Sciatic nerve (tissue), 2 donors: ENCODE measurements at places on chromosomes 2 and 18. TPM values are rescaled to one million over a fixed set of nuclear protein-coding genes. Genes with fewer than 3 reads are reported as not detected.

- no peak for DNase-seq
Observed at GRCh38 chr18:47593744-47594472, 336.6 kb downstream of the SMAD2 start.

- DNase-seq: no peak
Observed at GRCh38 chr2:180190851-180191250, 183.8 kb upstream of the CWC22 start.

GRCh38 chr2:68030529-68030928, 32.3 kb downstream of the C1D start:
- no peak for DNase-seq

DNA sequence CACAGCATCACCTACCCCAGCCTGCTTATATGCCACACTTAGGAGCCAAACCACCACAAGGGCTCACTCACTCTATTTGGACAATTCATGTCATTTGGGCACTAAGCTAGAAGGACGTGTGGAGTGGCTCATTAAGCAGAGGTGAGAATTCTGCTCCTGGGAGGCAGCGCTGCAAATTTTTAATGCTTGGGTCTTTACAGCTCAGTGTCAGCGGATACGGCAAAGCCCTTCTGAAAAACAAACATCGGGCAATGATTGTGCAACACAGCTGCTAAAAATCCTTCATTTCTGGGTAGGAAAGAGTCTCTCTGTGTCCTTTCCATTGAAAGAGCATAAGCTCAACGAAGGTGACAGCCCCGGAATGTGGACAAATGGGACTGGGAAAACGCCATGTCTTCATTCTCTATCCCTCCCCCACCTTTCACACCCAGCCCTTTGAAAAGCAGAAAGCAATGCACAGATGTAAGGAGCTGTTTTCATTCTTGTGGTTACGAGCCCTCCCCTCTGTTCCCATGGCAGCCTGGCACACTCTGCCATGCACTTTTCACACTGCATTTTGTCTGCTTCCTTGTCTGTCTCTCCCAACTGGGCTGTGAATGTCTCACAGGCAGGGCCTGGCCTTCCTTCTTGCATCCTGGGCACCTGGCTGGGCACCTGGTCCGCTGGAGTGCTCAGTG, 16.0 kb downstream of the TMEM177 start:
- no peak for DNase-seq

NT5DC4 gene
- total RNA-seq: not detected

GRCh38 chr18:55354795-55355194, 233.2 kb downstream of the TCF4 start:
- DNase-seq: no peak

GRCh38 chr2:167550448-167550847, 662.2 kb downstream of the XIRP2 start:
- DNase-seq: no peak

- DNase-seq: no peak
Observed at GRCh38 chr18:11998193-11998592, 16.9 kb downstream of the IMPA2 start.

GRCh38 chr18:31097666-31098065, 4.6 kb downstream of the DSC2 start:
- no peak for DNase-seq

SLC30A3 gene
- not detected for total RNA-seq

GRCh38 chr18:39681061-39681460, 2115.5 kb upstream of the CELF4 start:
- DNase-seq: no peak

DNA sequence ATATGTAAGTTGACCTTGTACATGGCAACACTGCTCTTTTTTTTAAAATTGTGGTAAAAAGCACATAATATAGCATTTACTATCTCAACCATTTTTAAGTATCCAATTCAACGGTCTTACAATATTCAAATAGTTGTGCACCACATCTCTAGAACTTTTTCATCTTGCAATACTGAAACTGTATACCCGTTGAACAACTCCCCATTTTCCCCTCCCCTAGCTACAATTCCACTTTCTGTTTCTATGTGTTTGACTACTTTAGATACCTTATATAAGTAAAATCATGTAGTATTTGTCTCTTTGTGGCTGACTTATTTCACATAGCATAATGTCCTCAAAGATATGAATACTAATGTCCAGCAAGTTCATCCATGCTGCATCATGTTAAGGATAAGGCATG, 452.1 kb downstream of the TXNL1 start:
- no peak for DNase-seq

INPP5D gene
- 56.3 TPM for total RNA-seq

DNA sequence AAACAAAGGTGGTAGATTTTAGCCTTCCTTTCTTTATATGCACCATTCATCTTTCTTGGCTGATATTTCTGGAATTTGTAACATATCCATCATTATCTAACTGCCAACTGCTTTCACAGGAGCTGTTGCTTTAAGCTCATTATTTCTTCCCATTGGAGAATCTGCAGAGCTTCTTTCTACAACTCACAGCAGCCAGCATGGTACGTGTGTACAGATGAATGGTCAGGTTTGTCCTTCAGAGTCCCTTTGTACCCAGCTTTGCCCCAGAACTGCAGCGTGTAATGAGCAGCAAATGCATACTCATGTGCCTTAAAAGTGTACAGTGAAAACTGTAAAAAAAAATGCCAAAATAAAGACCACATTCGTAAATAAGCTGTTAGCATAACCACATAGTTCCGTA, 260.9 kb downstream of the FIGN start:
- no peak for DNase-seq

DNA sequence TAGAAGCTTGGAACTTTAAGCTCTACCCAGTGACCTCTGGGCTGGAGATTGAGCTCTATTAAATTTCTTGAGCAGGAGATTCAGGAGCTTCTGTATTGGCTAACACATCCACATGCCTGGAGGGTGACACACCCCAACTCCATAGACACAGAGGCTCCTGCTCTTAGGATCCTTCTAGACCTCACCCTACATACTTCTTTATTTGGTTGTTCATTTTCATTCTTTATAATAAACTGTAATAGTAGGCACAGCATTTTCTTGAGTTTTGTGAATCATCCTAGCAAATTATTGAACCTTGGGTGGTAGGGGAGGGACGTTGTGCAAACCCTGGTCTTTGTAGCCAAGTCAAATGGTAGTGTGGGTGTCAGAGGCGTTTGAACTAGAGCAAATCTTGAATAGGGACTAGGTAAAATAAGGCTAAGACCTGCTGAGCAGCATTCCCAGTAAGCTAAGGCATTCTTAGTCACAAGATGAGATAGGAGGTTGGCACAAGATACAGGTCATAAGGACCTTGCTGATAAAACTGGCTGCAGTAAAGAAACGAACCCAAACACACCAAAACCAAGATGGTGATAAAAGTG, 323.8 kb upstream of the GALNT5 start:
- DNase-seq: no peak

ARHGEF33 gene
- total RNA-seq: 4.0 TPM

GRCh38 chr2:10035633-10036032, 7.7 kb upstream of the KLF11 start:
- no peak for DNase-seq

GRCh38 chr2:96848264-96848663, 4.4 kb upstream of the ANKRD23 start:
- no peak for DNase-seq

ARHGEF4 gene
- 12.1 TPM for total RNA-seq

MEP1B gene
- total RNA-seq: not detected

DNA sequence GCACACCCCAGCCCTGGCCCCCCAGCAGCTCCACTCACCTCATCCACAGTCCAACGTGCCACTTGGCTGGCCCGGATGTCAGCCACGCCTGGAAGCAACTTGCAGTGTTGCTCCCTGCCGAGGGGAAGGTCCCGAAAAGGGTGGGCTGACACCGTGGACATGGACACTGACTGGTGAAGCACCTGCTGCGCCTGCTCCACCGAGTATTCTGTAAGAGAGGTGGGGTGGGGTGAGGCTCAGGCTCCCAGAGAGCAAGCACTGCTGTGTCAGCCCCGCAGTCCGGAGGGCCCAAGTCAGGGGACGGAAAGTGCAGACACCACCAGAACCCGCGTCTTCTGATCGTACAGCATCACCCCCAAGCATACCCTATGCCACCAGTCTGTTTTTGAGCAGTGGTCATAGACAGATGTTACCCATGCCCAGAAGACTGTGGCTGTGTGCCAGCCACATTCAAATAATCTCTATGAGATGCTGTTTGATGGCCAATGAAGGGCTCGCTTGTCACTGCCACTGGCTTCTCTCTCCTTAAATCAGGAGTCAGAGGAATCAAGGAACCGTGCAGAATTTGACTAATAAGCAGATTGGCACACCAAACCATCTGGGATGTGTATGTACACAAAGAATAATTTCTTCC, 74.2 kb upstream of the TMEM200C start:
- no peak for DNase-seq

DNA sequence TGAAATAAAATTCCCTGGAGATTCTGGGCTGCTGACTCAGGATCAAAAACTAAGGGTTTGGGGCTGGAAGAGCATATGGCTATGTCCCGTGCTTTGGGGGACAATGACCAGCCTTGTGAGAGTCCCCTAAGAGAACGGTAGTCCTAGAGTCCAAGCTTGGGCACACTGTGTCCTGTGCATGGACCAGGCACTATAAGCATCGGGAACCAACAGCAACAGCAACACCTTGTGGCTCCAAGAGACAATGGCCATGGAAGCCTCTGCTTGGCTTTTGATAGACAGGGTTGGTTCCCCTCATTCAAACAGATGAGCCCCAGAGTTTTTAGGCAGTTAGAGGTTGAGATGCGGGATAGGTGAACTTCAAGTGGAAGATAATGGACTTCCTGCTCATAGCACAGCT, 294.4 kb upstream of the CHAC2 start:
- no peak for DNase-seq

DSC1 gene
- total RNA-seq: not detected

CPS1 gene
- 6.9 TPM for total RNA-seq

- DNase-seq: no peak
Observed at GRCh38 chr2:9952856-9953503, 1.5 kb downstream of the GRHL1 start.

DNA sequence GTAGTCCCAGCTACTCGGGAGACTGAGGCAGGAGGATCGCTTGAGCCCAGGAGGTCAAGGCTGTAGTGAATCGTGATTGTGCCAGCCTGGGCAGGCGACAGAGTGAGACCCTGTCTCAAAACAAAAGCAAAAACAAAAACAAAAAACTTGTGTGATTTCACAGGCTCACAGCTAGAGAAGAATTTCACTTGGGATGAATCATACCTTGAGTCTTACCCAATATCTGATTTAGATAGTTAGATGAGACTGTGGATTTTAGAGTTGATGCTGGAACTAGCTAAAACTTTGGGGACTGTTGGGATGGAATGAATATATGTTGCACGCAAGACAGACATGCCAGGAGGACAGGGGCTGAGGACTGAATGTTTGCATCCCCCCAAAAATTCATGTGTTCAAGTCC, 4.4 kb downstream of the ANKRD29 start:
- DNase-seq: no peak

NMUR1 gene
- total RNA-seq: 1.4 TPM

INHA gene
- total RNA-seq: 0.53 TPM

UGT1A8 gene
- not detected for total RNA-seq

- DNase-seq: no peak
Observed at GRCh38 chr18:3906116-3906750, 456.3 kb downstream of the TGIF1 start.

CCT4 gene
- 78.9 TPM for total RNA-seq

- no peak for DNase-seq
Observed at GRCh38 chr2:73944714-73945113, 18.0 kb downstream of the DGUOK start.

DNA sequence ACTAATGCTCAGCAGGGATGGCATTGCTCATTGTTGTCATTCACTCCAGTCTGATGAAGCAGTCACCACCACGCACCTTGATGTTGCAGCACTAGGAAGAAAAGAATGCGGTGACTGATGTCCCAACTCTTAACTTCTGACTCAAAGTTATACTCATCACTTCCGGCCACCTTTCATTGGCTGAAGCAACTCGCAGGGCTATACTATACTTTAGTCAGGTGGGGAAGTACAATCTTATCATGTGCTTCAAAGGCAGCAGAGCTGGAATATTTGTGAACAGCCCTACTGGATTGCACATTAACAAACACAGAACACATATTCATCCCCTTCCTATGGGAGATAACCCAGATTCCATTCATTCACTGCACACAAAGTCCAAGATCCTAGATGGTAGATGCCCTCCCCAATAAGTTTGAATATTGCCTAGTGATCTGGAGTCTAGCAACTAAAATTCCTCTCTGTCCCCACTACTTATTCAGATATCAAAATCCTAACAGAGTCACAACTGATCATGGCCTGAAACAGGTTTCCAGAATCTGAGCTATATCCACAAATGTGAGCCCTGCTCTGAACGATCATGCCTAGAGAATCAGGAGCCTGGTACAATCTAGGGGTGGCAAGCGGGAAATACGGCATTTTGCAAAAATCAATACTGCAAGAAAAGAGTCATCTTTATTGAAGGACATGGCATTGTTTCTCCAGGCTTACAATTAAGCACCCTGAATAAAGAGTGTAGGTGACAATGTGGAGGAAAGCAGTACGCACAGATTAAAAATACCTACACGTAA, 3.4 kb upstream of the SPATS2L start:
- DNase-seq: no peak

DNA sequence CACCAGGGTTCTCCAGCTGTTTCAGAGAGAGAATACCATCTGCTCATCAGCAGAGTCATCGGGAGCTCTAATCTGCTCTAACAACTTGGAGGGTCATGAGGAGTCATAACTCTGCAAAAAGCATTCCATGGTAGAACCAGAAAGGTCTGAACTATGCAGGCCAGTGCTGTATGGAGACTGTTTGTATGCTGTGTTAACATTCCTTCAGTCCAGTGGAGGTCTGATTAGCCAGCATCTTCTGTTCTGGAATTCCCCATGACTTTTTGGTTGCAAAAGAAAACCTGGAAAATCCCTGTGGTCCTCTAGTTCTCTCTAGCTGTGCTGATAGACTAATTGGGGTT, 9.4 kb upstream of the ITGB6 start:
- DNase-seq: no peak

- no peak for DNase-seq
Observed at GRCh38 chr2:86807468-86808275, 17.0 kb upstream of the CD8A start.

- DNase-seq: no peak
Observed at GRCh38 chr18:56448751-56449150, 189.6 kb downstream of the TXNL1 start.

AMER3 gene
- total RNA-seq: not detected

DSEL gene
- 9.9 TPM for total RNA-seq

ACYP2 gene
- 19.7 TPM for total RNA-seq

GRCh38 chr2:37456479-37456878, 112.0 kb downstream of the QPCT start:
- no peak for DNase-seq

RSAD2 gene
- 7.5 TPM for total RNA-seq

DNA sequence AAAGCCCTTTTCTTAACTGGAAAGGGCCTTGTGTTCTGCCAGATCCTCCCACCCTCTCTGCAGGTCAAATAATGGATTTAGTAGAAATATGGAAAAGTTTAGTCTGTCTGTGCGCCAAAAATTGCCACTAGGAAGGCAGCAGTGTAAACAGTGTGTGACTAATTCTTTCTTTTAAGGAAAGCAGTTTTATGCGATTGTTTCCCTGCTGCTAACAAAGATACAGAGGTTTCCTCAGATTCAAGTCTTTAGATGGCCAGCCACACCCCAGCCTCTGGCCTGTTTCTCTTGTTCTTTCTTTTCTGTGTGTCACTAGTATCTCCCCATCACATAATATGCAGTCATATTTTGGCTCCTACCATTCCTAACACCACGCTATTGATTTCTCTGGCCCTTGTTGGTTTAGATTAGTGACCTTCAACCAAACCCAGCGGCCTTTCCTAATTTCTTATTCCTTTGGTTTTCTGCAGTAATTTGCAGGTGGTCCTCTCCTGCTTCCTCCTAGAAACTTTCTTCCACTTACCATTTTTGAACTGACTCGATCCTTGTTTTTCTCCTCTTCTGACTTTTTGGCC, 157.4 kb downstream of the LTBP1 start:
- no peak for DNase-seq

GRCh38 chr18:35215026-35215425, 25.8 kb upstream of the ZNF397 start:
- no peak for DNase-seq
